ENCODE measurements at places on chromosomes 5 and 9. TPM values are rescaled to one million over a fixed set of nuclear protein-coding genes. Genes with fewer than 3 reads are reported as not detected.

- no peak for DNase-seq
Observed at GRCh38 chr5:32297181-32298058, 15.3 kb downstream of the MTMR12 start.

Gene P4HA2
- total RNA-seq = 71.7 TPM

Gene PRDM12
- not detected for total RNA-seq

GRCh38 chr5:135737701-135738563, 96.5 kb upstream of the SLC25A48 start:
- DNase-seq = no peak

- no peak for DNase-seq
Observed at GRCh38 chr9:31536471-31536870, 848.0 kb upstream of the ACO1 start.

Gene TAL2
- total RNA-seq = not detected

DNA sequence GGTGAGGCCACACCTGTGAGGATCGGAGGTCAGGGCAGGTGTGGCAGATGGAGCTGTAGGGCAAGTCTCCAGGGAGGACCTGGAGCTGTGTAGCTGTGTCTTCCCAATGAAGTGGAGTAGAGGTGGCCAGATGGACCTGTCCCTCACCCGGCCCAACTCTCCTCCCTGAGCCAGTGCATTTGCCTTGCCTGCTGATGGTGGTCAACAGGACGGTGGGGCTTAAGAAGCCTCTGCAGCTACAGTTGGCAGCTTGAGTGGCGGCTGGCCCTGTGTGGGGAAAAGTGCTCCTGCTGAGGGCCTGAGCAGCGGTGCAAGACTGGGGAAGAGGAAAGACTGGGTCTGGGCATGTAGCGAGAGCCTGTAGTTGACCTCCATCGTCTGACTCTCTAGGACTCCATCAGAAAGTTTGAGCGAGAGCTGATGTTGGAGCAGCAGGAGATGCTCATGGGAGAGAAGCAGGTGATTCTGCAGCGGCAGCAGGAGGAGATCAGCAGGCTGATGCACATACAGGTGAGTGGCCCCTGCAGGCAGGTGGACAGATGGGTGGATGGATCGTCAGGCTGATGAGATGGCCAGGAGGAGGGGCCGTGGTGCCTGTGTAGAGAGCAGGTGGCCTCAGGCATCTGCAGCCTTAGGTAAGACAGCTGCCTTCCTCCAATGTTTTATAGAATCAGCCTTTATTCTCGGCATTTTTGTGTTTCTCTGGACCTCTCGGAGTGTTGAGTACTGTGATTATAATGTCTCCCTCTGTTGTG, 24.9 kb downstream of the PITX1 start:
- DNase-seq = no peak

GRCh38 chr9:106655966-106656365, 207.0 kb upstream of the ZNF462 start:
- no peak for DNase-seq

- DNase-seq = no peak
Observed at GRCh38 chr9:114206221-114206789, 51.0 kb downstream of the COL27A1 start.

Gene PCDHGA3
- not detected for total RNA-seq

- no peak for DNase-seq
Observed at GRCh38 chr9:4113711-4114110, 186.2 kb downstream of the GLIS3 start.

- DNase-seq = peak; percentile 18
Observed at GRCh38 chr9:117678871-117679270, 25.3 kb upstream of the TLR4 start.

Gene DDX4
- not detected for total RNA-seq

DNA sequence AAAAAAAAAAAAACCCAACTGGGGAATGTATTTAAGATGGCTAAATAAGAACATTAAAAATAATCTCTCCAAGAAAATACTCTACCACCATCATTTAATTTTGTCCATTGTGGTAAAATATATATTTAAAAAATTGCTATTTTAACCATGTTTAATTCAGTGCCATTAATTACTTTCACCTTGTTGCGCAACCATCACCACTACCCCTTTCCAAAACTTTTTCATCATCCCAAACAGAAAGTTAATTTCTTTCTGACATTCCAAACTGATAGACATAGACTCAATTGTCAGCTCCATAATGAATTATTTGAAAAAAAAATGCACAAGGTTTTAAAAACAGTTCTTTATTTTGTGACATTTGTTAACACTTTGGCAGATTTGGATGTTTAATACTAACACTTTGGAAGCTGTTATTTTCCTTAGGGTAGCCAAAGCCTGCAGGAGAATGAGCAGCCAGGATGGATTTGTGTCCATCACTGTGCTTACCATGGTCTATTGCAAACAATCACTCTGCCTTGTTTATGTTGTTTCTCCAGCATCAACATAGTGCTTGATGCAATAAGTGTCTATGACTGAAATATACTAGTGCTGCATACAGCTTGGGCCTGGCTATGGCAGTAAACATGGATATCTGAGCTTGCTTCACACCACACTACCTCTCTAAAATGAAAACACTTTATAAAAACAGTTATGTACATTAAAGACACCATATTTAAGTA, 62.7 kb downstream of the HAPLN1 start:
- no peak for DNase-seq

- DNase-seq = no peak
Observed at GRCh38 chr5:179906294-179906794, 1.4 kb downstream of the TBC1D9B start.

Gene CNTFR
- not detected for total RNA-seq

- DNase-seq = no peak
Observed at GRCh38 chr9:97110696-97111095, 71.8 kb upstream of the CTSV start.

Gene IRX2
- total RNA-seq = not detected

- no peak for DNase-seq
Observed at GRCh38 chr9:13597004-13597403, 317.5 kb upstream of the MPDZ start.

GRCh38 chr5:112263469-112263868, 155.6 kb downstream of the EPB41L4A start:
- no peak for DNase-seq

- DNase-seq = no peak
Observed at GRCh38 chr5:68479524-68479923, 264.0 kb downstream of the PIK3R1 start.

Gene MAP3K1
- total RNA-seq = 14.5 TPM

Gene CREB3
- 103 TPM for total RNA-seq

- DNase-seq = no peak
Observed at GRCh38 chr5:78221467-78221866, 73.0 kb downstream of the AP3B1 start.

- DNase-seq = no peak
Observed at GRCh38 chr5:110753600-110753999, 14.8 kb downstream of the SLC25A46 start.

Gene UGCG
- total RNA-seq = 64.6 TPM

GRCh38 chr9:126424511-126424910, 97.9 kb downstream of the MVB12B start:
- DNase-seq = no peak

DNA sequence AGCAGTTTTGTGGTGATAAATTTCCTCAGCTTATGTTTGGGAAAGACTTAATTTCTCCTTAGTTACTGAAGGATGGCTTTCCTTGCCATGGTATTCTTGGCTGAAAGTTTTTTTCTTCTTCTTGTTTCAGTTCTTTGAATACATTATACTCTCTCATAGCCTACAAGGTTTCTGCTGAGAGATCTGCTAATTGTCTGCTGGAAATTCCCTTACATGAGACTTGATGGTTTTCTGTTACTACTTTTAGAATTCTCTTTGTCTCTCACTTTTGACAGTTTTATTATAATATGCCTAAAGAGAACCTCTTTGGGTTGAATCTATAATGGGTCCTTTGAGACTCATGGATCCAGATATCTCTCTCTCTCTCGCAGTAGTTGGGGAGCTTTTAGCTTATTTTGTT, 693.6 kb downstream of the PRELID2 start:
- DNase-seq = no peak

GRCh38 chr5:145938776-145939539, 2.6 kb downstream of the SH3RF2 start:
- peak; percentile 59 for DNase-seq

- DNase-seq = peak; percentile 71
Observed at GRCh38 chr5:73792687-73793320, 166.8 kb downstream of the ARHGEF28 start.

Gene ZNF300
- total RNA-seq = 15.2 TPM

DNA sequence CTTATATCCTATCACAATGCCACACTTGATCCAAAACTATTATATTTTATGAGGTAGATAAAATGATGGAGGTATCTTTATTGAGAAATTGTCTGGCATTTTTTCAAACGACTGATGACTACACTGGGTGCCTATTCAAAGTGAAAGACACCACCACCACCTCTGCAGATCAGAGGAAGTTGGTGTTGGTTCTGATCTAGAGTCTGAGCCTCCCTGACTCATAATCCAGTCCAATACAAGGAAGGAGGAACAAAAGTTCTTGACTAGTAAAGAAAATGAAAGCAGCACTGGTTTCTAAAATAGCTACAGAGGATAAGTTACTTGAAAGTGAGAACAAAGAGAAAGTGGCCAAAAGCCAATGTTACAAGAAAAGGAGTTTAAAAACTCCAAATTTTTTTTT, 139.9 kb downstream of the RFX3 start:
- no peak for DNase-seq

- DNase-seq = no peak
Observed at GRCh38 chr5:90696153-90696552, 137.6 kb downstream of the ADGRV1 start.

Gene AHRR
- 1.2 TPM for total RNA-seq
